Vagina (tissue), 2 donors: ENCODE measurements at places on chromosomes 7 and 10.

- no peak overlapping the region for H3K4me3 ChIP-seq
- H3K4me1 ChIP-seq = peaks cover 5% of the 10 kb centered on the region
- no peak overlapping the region for H3K27ac ChIP-seq
- no peaks in the 10 kb centered on the region for H3K36me3 ChIP-seq
- H3K27me3 ChIP-seq = no peaks in the 10 kb centered on the region
These were observed 257.3 kb downstream of the LRMDA start for GRCh38 chr10:75688506-75689300.

GRCh38 chr10:101414034-101414433 lies 60.1 kb downstream of the BTRC start:
- no peaks in the 10 kb centered on the region for H3K27me3 ChIP-seq
- DNase-seq = no peak
- H3K4me1 ChIP-seq = no peaks in the 10 kb centered on the region
- no peaks in the 10 kb centered on the region for H3K36me3 ChIP-seq
- no peak overlapping the region for H3K4me3 ChIP-seq

GRCh38 chr10:132417957-132418441 lies 21.0 kb downstream of the PWWP2B start:
- no peak for DNase-seq
- peaks cover 70% of the 10 kb centered on the region for H3K4me1 ChIP-seq
- no peak overlapping the region for H3K4me3 ChIP-seq
- no peaks in the 10 kb centered on the region for H3K36me3 ChIP-seq
- H3K27me3 ChIP-seq = no peaks in the 10 kb centered on the region
- H3K27ac ChIP-seq = peak overlapping the region; percentile 62

DNA sequence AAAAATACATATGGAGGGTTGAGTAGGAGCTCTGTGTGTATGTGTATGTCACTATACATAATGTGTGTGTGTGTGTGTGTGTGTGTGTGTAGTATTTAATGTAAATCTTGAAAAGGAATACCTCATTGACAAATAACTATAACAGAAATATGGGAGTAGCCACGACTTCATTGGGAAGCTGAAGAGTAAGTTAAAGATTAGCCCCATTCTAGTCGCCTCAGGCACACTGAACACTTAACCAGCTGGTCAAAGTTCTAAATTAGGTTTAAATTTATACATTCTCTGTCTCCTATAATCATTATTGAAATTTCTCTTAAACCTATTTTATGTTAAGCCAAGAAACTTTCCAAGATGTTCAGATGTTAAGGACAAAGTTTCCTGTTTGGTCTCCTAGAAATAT lies 45.3 kb downstream of the FAM13C start:
- no peak for DNase-seq
- H3K4me3 ChIP-seq = no peak overlapping the region
- H3K27ac ChIP-seq = no peak overlapping the region
- H3K36me3 ChIP-seq = no peaks in the 10 kb centered on the region
- H3K27me3 ChIP-seq = no peaks in the 10 kb centered on the region
- H3K4me1 ChIP-seq = peaks cover 18% of the 10 kb centered on the region

- no peak overlapping the region for H3K27ac ChIP-seq
- H3K4me3 ChIP-seq = no peak overlapping the region
- H3K36me3 ChIP-seq = no peaks in the 10 kb centered on the region
- H3K4me1 ChIP-seq = peaks cover 6% of the 10 kb centered on the region
These were observed 10.4 kb downstream of the GPRIN2 start for GRCh38 chr10:46545861-46546590.
